ENCODE measurements at places on chromosomes 3 and 15.
A peak's percentile ranks its signal among the peaks of the same experiment; 100 is the strongest.

DNA sequence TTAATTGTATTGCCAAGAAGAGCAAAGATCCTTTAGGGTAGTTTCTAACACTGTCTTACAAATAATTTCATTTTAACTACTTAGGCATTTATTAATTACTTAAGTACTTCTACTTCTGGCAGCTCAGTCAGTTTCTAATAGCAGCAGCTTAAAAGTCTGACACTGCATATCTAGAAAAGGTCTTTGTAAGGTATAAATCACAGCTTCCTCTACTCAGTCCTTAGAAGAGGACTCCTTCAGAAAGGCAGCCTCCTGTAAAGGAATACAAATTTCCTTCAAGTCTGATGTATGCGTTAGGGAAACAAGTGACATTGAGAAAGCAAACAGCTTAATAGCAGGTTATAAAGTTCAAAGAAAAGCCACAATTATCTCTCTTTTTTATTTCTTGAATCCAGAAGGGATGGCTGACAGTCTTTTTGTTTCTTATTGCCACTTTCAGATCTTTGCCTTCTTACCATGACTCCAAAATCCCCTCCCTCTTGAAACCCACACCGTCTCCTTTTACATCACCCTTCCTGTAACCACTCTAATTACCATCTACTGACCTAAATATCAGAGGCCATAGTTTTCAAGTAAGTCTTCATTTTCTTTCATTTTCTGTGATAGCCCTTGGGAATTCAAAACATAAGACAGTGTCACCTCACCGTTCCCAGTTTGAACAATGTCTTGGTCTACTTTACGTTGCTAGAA, 109.5 kb downstream of the CGGBP1 start:
- DNase-seq = no peak

GRCh38 chr3:71930056-71930991, 145.4 kb upstream of the PROK2 start:
- DNase-seq = no peak

GRCh38 chr3:154954757-154955156, 125.4 kb upstream of the MME start:
- DNase-seq = no peak

DNA sequence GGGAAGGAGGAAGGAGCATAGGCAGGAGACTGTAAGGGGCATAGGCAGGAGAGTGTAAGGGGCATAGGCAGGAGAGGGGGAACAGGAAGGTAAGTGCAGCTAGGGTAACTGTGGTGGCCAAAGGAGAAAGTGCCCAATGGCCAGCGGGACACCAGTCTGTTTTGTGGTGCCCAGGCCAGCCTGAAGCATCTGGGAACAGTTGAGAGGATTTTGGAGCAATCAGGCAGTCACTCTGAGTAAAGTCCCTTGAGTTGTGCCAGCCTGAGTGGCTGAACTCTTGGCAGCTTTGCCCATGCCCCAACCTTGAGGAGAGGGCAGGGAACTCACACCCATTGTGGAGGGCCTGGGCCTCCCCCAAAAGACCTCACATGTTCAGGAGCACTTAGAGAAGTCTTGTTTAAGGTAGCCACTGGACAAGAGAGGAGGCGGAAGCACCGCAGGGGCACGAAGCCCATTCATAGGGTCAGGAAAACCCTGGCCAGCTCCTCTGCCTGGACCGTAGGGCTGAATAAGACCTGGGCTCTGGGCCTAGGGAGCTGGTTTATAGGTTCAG, 3.5 kb upstream of the TGM5 start:
- DNase-seq = no peak

DNA sequence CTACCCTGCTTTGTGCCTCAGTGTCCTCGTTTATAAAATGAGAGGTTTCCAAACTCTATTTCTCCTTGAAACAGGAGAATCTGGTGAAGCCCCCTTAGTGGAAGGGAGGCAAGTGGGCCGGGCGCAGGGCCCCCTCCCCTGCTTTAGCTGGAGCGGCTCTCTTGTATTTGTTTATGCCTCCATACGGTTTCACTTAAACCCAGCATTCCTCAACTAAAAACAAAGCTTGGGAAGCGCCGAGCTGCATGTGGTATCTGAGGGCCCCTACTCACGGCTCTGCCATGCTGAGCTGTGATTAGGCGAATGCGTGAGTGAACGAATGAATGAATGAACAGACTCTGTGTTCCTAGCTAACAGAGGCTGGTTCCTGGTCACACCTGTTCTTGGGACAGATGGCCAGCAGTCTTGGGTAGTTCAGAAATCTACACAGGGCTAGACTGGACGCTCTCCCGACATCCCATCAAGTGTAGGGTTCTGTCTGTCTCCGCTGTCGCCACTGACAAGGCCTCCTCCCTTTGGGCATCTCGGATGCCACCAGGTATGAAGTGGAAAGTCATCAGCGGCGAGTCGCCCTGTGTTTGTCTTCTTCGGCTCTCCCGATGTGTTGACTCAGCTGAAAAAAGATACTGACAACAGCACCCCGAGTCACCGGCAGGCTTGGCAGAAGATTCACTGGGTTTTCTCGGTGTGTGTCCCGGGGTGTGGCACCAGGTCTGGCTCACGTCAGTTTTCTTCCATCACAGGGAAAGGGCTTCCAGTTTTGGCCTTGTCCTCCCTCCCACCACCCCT, 42.4 kb upstream of the VPS8 start:
- DNase-seq = no peak

- DNase-seq = no peak
These were observed 509.5 kb downstream of the NTRK3 start for GRCh38 chr15:87747087-87747486.

GRCh38 chr3:16824081-16824696, 60.6 kb upstream of the PLCL2 start:
- DNase-seq = no peak

DNA sequence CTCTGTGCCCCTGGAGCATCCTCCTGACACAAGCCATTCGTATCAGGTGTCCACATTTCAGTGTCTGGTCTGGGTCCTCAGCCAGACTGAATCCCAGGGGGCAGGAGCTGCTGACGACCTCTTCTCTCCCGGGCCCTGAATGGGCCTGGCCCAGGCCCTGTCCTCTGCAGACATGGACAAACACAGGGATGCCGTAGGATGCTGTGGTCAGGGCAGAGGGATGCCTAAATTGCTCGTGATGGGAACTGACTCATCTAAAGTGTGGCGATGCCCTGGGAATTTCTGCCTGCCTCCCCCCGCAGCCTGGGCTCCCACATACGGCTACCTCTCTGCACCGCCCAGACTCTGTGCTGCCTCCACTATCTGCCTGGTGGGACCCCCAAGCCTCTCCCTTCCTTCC, 58.5 kb upstream of the CTSH start:
- no peak for DNase-seq

- DNase-seq = no peak
These were observed 707.8 kb upstream of the GOLIM4 start for GRCh38 chr3:168803536-168803935.

- no peak for DNase-seq
These were observed 53.0 kb upstream of the CORO2B start for GRCh38 chr15:68525815-68526214.

DNA sequence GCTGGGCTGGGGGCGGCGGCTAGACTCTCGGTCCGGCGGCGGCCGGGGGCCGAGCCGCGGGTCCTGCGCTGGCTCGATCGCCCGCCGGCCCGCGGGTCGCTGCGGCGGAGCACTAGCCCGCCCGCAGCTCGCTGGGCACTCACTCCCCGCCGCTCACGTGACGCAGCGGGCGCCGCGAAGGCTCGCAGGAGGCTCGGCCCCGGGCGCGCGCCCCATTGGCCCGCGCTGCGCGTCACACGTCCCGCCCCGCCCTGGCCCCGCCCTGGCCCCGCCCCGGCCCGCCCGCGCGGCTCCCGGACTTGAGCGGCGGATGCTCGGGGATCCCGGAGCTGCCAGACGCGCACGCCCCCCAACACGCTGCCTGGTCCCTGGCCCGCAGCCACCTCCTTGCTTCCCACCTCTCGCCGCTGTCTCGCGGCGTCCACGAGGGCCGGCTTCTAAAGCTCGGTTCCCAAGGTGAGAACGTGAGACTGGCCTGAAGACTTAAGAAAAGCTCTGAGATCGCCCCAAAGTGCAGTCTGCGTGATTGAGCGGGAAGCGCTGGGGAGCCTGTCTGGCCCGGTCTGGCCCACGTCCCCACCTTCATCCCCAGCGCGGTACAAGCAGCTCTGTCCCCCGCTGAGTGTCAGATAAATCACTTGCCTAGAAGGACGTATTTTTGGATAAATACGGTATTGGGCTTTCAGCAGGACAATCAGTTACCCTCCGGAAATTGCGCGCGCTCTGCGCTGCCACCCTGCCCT, at the start of gene KLF15:
TSS of gene KLF15 (minus strand) at position 114 of the 743 bp plus-strand sequence. CDS start 4,486 bp downstream, outside the sequence.
- DNase-seq = peak; percentile 91

GRCh38 chr3:58386626-58387365, 46.8 kb downstream of the PDHB start:
- DNase-seq = no peak

DNA sequence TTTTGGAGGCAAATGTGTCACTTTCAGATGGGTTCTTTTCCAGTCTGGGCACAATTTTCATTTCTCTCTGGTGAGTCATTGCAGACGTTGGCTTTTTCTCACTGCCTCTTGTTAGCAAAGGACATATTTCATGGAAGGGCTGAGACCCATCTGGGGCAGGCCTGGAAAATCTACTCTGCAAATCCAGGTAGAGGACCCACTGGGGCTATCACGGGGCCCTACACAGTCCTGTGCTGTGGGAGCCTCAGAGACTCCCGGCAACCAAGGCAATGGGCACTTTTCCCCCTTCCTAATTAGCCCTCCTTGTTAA, 58.0 kb downstream of the HRH1 start:
- DNase-seq = no peak

DNA sequence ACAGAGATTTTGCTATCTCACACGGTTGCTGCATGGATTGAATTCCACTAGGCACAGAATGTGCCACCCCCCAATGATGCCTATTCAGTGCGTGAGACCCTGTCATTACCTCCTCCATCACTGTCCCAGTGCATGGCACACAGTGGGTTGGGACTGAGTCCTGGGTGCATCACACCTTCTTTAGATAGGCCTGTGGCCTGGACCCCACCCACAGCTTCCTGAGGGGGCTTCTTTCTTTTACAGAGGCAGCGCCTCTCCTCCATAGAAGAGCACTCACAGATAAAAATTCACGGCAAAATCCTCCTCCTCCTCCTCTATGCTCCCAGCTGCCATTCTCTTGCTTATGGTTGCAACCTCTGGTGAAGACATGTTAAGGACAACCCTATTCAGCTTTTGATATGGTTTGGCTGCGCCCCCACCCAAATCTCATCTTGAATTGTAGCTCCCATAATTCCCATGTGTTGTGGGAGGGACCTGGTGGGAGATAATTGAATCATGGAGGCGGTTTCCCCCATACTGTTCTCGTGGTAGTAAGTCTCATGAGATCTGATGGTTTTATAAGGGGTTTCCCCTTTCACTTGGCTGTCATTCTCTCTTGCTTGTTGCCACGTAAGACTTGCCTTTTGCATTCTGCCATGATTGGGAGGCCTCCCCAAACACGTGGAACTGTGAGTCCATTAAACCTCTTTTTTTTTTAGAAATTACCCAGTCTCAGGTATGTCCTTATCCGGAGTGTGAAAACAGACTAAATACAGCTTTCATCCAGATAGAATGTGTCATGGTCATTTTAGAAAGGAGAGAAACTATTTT, 147.6 kb downstream of the KLF13 start:
- no peak for DNase-seq

- no peak for DNase-seq
These were observed 119.8 kb downstream of the PDCD6IP start for GRCh38 chr3:33918126-33918756.

- no peak for DNase-seq
These were observed 430.6 kb downstream of the FOXP1 start for GRCh38 chr3:71152892-71153265.

DNA sequence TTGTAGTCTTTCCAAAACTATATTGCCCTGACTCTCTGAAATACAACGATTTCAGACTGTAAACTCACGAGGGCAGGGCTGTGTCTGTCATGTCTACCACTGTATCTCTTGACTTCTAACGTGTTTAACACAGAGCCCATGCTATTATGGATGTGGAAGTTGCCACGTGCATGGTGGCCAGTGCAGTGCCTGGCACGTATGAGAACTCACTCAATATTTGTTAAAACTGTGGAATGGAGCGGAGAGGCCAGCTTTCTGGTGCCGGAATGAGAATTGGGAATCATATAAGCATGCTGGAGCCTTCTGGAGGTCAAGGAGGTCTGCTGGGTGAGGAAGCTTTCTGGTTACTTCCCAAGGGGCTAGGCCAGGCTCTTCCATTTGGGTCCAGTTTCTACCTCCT, 220.6 kb upstream of the LYSMD4 start:
- no peak for DNase-seq

GRCh38 chr3:175612487-175613196, 753.5 kb downstream of the NAALADL2 start:
- DNase-seq = no peak

- no peak for DNase-seq
These were observed 565.3 kb upstream of the ROBO2 start for GRCh38 chr3:76474632-76475031.

All from NCI-H1105 (cell line).